ENCODE measurements at places on chromosomes 11 and 22. TPM values are rescaled to one million over a fixed set of nuclear protein-coding genes. Genes with fewer than 3 reads are reported as not detected.

The MYO7A gene
- total RNA-seq: not detected

The APOC3 gene
- not detected for total RNA-seq

The E2F8 gene
- total RNA-seq: 8.5 TPM

The OR8D1 gene
- total RNA-seq: not detected

The CENPM gene
- 62.8 TPM for total RNA-seq

The RIC8A gene
- total RNA-seq: 178 TPM

The PTPRCAP gene
- total RNA-seq: 0.20 TPM

The CREBZF gene
- 25.8 TPM for total RNA-seq

The CCDC87 gene
- total RNA-seq: 0.17 TPM

The IL18BP gene
- total RNA-seq: 2.2 TPM

The PANX2 gene
- total RNA-seq: 0.54 TPM

The ZNF280B gene
- total RNA-seq: 3.1 TPM

The C11orf97 gene
- not detected for total RNA-seq

The PRODH gene
- not detected for total RNA-seq

The CSRP3 gene
- total RNA-seq: not detected
